ENCODE measurements at places on chromosomes 2 and 18.

GRCh38 chr2:192087398-192087958 lies 107.3 kb downstream of the TMEFF2 start:
- no peak for DNase-seq

DNA sequence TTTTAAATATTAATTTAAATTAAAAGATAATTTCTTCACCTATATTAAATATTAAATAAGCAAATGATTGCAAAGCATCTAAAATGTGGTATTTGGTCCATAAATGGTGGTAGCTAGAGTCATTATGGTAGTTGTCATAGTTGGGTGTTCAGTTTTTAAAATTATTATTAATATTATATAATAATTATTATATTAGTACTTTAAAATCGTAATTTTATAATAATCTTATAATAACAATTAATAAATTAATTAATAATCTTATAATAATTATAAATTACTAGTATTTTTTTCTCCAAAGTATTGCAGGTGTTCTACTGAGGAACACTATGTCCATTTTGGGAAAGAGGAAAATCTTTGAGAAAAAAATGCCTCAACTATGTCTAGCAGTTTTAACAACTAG lies 835.5 kb upstream of the GCFC2 start:
- DNase-seq = no peak

DNA sequence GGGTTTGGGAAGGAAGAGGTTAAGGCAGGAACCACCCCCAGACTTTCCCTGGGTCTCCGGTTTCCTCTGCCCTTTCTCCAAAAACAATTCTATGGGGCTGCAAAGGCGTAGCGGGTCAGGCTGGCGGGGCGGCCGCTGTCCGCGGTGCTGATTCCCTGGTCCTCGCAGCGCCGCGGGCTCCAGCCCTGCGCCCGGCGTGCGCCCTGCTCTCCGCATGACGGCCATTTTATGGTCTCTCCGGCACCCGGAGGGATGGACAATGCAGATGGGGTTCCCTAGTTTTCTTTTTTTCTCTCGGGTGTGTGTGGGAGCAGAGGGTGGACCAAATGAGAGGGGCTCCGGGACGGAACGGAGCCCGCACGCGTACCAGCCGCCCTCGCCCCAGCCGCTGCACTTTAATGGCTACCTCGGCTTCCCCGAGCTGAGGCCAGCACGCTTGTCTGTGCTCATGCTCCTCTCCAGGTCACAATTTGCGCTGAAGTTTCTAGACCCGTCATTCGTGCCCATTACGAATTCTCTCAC lies 1.6 kb downstream of the ST8SIA3 start:
- DNase-seq = no peak

- DNase-seq = no peak
These were observed 283.1 kb downstream of the THSD7B start for GRCh38 chr2:137048455-137048854.

DNA sequence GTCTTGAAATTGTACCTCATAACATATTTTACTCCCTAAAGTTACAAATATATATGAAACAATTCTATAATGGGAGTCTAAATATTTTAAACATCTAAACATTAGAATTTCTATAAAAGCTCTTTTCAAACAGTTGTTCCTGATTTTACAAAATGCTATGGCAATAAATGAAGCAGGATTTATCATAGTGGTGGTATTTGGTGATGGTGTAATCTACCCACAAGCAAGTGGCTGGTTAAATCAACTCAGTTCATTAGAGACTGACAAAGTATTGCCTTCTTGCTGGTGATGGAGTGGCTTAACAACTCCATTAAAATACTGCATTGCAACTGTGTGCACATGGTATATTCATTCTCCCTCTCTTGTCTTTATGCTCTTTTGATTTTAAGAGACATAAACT lies 138.9 kb downstream of the PMAIP1 start:
- no peak for DNase-seq

- peak; percentile 90 for DNase-seq
These were observed 421 bp upstream of the NAB1 start for GRCh38 chr2:190648289-190649034.
